ENCODE measurements at places on chromosomes 16 and 17.

DNA sequence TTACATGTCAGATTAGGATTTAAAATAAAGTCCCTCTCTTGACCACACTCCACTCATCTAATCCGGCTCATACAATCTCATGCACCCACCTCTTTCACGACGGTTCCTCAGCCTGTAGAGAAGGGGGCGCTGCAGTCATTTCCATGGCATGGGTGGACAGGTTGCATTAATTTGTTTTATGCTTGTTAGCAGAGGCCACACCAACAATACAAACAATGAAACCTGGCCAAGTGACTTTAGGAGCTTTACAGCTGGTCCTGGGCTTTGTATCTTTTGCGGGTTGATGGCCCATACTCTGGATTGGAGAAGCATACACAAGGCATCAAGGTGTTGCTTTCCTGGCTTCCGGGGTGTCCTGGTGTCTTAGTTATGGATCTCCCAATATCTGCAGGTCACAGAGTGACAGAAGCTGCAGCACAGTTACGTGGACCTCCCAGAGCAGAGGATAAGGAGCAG lies 9.7 kb upstream of the SNF8 start:
- no peak for DNase-seq

- no peak for DNase-seq
These were observed 28.1 kb downstream of the BBS2 start for GRCh38 chr16:56491657-56492261.

GRCh38 chr17:81486199-81486810 lies 26.3 kb downstream of the ACTG1 start:
- no peak for DNase-seq

DNA sequence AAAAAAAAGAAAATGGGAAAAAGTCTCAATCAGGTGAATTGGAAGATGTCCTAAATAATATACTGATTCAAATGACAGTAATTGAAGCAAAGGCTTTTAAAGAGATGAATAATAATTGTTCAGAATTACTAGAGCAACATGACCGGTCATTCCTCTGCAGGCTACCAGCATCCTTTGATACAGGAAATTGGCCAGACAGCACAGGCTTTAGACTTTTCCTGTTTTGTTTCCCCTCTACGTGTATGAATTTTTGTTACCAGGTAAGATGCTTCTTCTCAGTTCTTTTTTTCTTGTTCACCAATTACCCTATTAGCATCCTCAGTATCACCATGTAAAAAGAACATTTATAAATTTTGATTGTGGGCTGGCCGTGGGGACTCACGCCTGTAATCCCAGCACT lies 77.5 kb downstream of the RPGRIP1L start:
- no peak for DNase-seq

DNA sequence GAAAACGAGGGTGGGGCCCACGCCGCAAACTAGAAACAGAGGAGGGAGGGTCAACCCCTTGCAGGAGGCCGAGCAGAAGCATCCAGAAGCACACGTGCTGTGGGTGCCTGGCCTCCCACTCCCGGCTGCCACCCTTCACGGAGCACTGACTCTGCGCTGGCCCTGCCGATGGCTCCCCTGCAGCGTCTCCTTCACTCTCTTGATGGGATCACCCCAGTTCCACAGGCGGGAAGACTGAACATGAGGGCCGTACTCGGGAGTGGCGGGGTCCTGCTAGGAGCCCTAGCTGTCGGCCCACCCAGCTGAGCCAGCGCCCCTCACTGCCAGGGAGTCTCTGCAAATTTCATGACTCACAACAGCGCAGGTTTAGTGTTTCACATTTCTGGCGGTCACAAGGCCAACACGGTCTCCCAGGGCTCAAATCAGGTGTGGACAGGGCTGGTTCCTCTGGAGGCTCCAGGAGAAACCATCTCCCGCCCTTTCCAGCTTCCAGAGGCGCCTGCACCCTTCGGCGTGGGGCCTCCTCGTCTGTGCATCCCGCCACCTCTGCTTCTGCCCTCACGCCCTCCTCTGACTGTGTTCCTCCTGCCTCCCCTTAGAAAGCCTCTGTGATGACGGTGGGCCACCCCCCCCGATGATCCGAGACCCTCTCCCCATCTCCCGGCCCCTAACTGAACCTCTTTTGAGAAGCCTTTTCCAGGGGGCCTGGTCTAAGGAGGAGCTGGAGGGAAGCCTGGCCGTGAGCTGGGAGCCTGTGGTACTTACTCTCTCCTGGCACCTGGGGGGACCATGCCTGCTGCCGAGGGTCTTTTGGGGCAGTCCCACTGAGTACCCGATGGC lies 2.0 kb downstream of the PTX4 start:
- no peak for DNase-seq

DNA sequence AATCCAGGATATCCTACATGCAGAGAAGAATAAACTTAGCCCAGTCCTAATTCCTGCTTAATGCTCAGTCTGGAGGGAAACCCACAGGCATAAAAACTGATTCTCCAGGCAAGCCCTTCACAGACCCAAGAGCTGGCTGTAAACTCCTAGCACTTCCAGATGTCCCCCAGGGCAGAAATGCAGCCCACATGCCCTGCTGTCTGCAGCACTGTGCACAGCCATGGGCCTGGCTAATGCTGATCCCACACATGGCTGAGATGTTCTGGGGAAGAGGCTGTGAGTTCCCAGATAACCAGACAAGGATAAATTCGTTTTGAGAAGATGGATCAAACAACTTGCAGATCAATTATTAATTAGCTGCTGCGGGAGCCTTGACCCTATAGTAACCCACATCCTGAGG lies 148.4 kb downstream of the AATF start:
- no peak for DNase-seq

GRCh38 chr17:80937462-80938381 lies 53.9 kb upstream of the CHMP6 start:
- DNase-seq: no peak

GRCh38 chr16:75258807-75259141 lies 7.3 kb upstream of the BCAR1 start:
- no peak for DNase-seq

GRCh38 chr16:74623214-74623838 lies 16.4 kb upstream of the GLG1 start:
- DNase-seq: no peak

DNA sequence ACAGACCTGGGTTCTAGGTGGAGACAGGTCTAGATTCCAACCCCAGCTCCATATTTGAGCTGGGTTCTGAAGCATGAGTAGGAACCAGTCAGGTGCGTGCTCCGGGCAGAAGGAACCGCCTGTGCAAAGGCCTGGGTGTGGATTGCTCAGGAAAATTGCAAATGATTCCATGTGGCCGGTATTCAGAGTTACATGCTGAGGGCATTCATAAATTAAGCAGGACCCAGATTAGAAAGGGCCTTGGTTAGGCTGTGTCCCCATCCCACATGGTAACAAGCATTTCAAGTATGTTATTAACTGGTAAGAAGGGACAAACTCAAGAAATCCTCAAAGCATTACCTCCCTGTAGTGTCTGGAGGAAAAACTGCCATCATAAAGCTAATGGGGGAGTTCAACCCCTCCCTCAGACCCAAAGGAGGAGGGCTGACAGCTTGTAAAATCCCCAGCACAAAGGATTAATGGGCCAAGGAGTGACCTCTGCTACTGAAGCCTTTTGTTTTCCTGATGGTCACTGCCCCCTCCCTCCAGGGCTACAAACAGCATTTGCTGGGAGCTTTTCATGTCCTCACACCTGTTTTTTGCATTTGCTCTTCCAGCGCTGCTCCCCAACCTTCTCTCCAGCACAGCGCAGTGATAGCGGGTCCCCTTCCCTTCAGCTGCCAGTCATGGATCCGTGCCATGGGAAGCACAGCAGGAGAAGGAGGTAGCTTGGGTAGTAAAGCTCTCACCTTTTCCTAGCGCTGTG lies 218.0 kb downstream of the C16orf95 start:
- no peak for DNase-seq

DNA sequence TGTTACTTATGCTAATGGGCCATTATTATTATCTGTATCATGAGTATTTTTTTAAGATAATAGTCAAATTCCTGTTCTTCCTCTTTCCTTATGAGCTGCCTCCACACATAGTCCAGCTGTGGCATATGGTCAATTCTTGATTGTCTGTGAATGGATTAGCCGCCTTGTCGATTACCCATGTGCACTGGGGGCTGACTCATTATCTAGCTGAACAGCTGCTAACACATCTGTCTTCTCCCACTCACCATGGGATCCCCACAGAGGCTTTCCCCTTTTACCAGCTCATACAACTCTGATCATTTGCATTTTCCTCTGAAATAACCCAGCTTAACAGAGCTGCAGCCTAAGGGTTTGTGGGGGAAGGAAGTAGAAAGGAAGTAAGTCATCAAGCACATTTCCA lies 915.0 kb downstream of the CDH11 start:
- no peak for DNase-seq

DNA sequence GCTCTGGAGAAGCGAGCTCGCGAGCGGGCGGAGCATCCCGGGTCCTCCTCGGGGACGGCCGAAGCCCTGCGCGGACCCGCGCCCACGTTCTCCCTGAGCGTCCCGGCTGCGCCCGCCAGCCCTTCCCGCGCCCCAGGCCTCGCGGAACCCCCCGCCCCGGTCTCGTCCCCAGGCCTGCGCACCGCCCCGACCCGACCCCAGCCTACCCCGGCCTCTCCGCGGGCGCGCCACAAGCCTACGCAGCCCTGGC lies 159 bp downstream of the USP36 start:
- DNase-seq: no peak

DNA sequence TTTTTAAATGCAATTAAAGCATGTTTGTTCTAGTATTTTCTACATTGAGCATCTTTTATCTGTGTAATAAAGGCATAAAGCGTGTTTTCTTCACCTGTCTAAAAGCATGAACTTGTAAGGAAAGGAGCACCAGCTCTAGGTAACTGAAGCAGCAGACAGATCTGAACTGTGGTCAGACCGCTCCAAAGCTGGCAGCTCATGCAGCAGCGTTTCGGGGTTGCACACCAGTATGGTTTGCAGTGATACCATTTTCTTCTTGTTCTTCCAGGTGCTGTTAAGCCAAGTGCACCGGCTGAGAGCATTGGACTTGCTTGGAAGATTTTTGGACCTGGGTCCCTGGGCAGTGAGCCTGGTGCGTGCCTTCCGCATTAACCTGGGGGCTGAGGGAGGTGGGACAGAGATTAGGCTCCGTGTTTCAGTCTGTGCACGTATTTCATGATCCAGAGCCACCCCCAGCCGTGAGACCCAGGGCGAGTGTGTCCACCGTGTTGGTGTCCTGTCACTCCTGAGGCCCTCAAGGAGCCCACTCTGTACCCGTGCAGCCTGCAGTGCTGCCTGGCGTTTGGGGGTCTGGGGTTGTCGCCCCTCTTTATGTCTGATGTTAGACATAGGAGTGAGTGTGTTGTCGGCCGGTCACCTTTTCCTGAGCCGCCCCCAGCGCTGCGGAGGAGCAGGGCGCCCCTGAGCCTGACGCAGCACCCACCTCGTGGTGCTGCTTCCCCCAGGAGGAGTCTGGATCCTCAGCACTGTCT lies 136.3 kb upstream of the CHMP6 start:
- no peak for DNase-seq

DNA sequence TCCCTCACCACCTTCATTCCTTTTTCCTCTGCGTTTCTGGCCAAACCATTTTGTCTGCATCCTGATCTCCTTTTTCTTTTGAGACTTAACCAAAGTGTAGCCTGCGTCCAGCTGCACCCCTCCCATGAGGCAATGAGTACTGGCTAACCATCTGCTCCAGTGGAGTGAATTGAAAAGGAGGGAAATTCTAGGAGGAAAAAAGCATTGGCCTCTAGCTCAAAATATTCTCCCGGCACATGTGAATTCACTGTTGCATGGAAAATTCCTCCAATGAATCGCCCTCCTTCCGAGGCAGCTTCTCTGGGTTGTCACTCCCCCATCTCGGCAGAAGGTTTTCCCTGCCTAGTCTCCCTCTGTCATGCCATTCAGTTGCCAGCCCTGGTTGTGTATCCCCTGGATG lies 5.6 kb downstream of the RAP1GAP2 start:
- no peak for DNase-seq

- no peak for DNase-seq
These were observed 37.0 kb upstream of the DNAH9 start for GRCh38 chr17:11561281-11561680.

All from activated T-helper 1 cell treated with anti-CD3 and anti-CD28 coated beads, Interleukin-2, amount 50 U/mL, for 16 hours (primary cell).